ENCODE measurements at places on chromosomes 1 and 21. TPM values are rescaled to one million over a fixed set of nuclear protein-coding genes. Genes with fewer than 3 reads are reported as not detected.

FCGR3A gene
- 7.3 TPM for total RNA-seq

BNIPL gene
- total RNA-seq: 2.6 TPM

GRCh38 chr21:37415939-37416338, 49.4 kb downstream of the DYRK1A start:
- H3K4me3 ChIP-seq: no peak overlapping the region
- DNase-seq: no peak
- no peaks in the 10 kb centered on the region for H3K27me3 ChIP-seq
- H3K36me3 ChIP-seq: no peaks in the 10 kb centered on the region
- H3K27ac ChIP-seq: peak overlapping the region; percentile 24
- peaks cover 24% of the 10 kb centered on the region for H3K4me1 ChIP-seq

FAM78B gene
- 0.43 TPM for total RNA-seq

SPRR3 gene
- not detected for total RNA-seq

DNA sequence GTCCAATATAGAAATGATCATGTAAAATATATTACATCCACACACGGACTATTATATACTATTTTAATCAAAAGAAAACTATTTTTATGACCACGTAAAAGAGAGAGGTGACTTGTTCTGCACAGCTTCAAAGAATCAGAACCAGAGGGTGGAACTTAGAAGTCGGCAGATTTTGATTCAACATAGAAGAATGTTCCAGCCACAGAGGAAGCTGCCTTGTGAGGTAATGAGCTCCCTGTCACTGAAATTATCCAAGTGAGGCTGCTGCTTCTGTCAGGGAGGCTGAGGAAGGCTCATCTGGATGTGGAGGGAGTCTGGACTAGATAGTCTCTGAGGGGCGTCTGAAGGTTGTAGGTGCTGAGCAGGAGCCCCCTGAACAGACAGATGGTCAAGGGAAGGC, 2.7 kb downstream of the PLEKHA6 start:
- H3K27ac ChIP-seq: no peak overlapping the region
- DNase-seq: no peak
- no peak overlapping the region for H3K4me3 ChIP-seq
- H3K4me1 ChIP-seq: no peaks in the 10 kb centered on the region
- H3K36me3 ChIP-seq: no peaks in the 10 kb centered on the region
- H3K27me3 ChIP-seq: peaks cover 36% of the 10 kb centered on the region

DNA sequence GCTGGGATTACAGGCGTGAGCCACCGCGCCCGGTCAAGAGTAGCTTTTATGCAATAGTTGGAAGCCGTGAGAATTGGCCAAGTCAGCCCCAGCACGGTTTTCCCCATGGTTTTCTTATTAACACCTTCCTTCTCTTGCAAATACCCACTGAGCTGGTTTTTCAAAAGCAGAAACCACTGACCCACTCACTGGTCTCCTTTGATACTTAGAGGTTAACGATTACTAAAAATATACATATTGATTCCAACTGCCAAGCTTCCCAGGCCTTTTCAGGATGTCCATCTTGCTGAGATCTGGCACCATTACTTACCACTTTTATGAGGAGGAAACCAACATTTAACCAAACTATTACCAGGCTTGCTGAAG, 25.9 kb upstream of the TARDBP start:
- H3K4me1 ChIP-seq: no peaks in the 10 kb centered on the region
- no peak overlapping the region for H3K27ac ChIP-seq
- H3K36me3 ChIP-seq: no peaks in the 10 kb centered on the region
- peaks cover 11% of the 10 kb centered on the region for H3K27me3 ChIP-seq

- no peaks in the 10 kb centered on the region for H3K27me3 ChIP-seq
- no peak overlapping the region for H3K27ac ChIP-seq
- no peak overlapping the region for H3K4me3 ChIP-seq
- peaks cover 4% of the 10 kb centered on the region for H3K36me3 ChIP-seq
- DNase-seq: no peak
- peaks cover 17% of the 10 kb centered on the region for H3K4me1 ChIP-seq
These were observed 139.8 kb downstream of the AK5 start for GRCh38 chr1:77421504-77422233.

DNA sequence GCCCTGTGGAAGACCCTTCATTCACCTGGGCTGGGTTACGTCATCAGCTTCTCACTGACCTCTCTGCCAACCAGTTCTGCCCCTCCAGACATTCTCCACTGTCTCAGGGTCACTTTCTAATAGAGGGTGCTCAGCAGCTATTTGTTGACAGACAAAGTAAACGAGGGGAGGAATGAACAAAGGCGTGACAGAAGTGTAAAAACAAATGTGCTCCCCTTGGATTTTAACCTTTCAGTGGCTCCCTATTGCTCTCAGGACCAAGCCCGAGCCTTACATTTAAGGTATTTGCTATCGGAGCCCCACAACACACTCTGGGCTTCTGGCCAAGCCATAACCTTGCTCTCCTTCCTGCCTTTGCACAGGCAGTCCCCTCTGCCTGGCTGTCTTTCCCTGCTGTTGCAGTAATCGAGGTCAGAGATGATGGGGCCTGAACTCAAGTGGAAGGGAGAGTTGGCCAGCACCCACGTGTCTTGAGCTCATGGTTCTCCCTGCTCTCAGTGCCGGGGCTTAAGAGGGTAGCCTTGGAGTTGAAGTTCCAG, 9.3 kb upstream of the MARCKSL1 start:
- peak; percentile 42 for DNase-seq
- H3K27me3 ChIP-seq: peaks cover 3% of the 10 kb centered on the region
- H3K36me3 ChIP-seq: no peaks in the 10 kb centered on the region
- peaks cover 2% of the 10 kb centered on the region for H3K4me1 ChIP-seq
- no peak overlapping the region for H3K4me3 ChIP-seq
- no peak overlapping the region for H3K27ac ChIP-seq

DNA sequence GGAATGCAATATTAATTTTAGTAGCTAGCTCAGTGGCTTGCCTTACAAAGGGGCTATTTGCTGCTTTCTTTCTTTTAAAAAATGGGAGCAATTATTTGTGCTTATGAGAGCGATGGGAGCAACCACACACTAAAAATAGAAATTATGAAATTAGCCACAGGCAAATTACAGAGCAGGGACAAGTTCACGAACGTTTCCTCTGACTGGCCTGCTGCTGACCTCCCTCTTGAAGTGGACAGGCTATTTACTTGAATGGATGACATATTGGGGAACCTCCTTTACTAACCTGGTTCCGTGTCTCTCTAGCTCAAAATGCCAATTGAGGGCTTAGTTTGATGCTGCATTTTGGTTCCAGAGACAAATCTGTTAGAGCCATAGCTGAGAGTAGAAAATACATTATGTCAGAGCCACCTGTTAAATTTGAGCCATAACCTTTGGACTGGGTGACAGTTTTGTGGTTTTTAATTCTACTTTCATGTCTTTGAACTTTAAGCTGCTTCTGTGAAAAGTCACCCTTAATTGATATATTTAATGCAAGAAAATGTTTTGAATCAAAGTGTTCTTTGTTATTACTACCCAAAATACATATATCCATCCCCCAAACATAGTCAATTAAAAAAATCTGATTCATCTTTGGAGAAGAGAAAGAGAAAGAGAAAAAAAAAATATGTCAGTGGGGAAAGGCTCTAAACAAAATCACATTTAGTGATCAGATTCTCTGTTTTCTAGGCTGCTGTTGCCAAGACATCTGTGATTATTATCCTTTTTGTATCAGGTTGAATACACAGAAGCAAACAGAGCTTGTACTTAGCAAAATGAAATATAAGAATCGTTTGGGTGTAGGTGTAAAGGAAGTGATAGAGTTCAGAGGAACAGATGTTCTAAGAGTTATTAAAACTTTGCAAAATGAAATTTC, 351.9 kb downstream of the ADGRL2 start:
- H3K27me3 ChIP-seq: no peaks in the 10 kb centered on the region
- no peak overlapping the region for H3K27ac ChIP-seq
- no peaks in the 10 kb centered on the region for H3K36me3 ChIP-seq
- no peak overlapping the region for H3K4me3 ChIP-seq
- H3K4me1 ChIP-seq: peaks cover 10% of the 10 kb centered on the region
- DNase-seq: no peak

GRCh38 chr1:169696273-169697100, 14.9 kb downstream of the SELL start:
- peaks cover 39% of the 10 kb centered on the region for H3K36me3 ChIP-seq
- peaks cover 87% of the 10 kb centered on the region for H3K4me1 ChIP-seq

GRCh38 chr1:219365451-219365850, 191.8 kb downstream of the LYPLAL1 start:
- DNase-seq: no peak
- H3K4me1 ChIP-seq: no peaks in the 10 kb centered on the region
- H3K4me3 ChIP-seq: no peak overlapping the region

DNA sequence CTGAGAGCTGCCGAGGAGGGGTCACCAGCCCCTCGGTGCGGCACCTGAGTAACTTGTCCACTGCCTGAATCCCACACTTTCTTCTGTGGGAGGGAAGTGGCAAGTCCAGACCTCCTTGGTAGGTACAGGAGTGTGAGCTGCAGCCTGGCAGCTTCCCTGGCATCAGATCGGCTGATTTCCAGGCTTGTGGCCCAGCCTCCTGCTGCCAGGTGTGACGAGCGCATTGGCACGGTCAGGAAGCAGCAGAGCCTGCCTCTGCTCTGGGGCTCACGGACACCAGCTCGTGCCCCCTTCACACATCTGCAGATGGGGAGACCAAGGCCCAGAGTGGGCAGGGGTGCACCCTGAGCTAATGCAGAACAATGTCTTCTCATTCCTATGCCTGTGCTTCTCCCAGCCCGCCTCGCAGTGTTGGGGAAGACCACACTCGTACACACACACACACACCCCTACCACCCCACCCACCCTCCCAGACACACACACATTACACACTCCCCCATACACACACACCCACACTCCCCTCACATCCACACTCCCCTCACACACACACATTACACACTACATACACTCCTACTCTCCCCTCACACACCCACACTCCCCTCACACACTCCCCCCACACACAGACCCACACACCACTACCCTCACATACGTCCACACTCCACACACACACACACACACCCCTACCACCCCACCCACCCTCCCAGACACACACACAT, 33.1 kb upstream of the SELENON start:
- no peak overlapping the region for H3K4me3 ChIP-seq
- H3K4me1 ChIP-seq: peaks cover 54% of the 10 kb centered on the region
- peak overlapping the region; percentile 31 for H3K27ac ChIP-seq
- peak; percentile 14 for DNase-seq

GRCh38 chr1:34131396-34132160, 33.5 kb downstream of the CSMD2 start:
- no peak overlapping the region for H3K4me3 ChIP-seq
- DNase-seq: no peak
- H3K4me1 ChIP-seq: no peaks in the 10 kb centered on the region
- H3K27me3 ChIP-seq: no peaks in the 10 kb centered on the region
- no peaks in the 10 kb centered on the region for H3K36me3 ChIP-seq

GRCh38 chr1:110067893-110068645, 2.4 kb downstream of the ALX3 start:
- DNase-seq: no peak
- peaks cover 11% of the 10 kb centered on the region for H3K27me3 ChIP-seq
- H3K36me3 ChIP-seq: no peaks in the 10 kb centered on the region
- H3K4me3 ChIP-seq: peak overlapping the region; percentile 45

GRCh38 chr1:149934356-149934755, 2.3 kb downstream of the MTMR11 start:
- H3K27me3 ChIP-seq: no peaks in the 10 kb centered on the region
- H3K4me1 ChIP-seq: peaks cover 6% of the 10 kb centered on the region
- no peak overlapping the region for H3K27ac ChIP-seq
- no peaks in the 10 kb centered on the region for H3K36me3 ChIP-seq
- no peak for DNase-seq

DNA sequence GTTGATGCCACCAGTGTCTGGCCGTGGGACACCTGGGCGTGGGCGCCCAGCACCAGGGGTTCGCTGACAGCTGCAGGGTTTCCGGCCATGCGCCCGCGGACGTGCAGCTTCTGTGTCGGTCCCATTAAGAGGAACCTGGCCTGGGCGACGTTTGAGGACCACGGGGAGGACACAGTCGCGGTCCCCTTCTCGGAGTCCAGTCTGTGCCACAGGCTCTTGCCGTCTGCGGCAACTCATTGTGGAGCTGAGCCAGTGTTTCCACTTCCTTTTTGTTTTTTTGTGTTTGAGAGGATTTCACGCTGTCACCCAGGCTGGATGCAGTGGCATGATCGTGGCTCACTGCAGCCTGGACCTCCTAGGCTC, 1.6 kb upstream of the C1orf159 start:
- no peak for DNase-seq
- no peaks in the 10 kb centered on the region for H3K36me3 ChIP-seq
- no peak overlapping the region for H3K4me3 ChIP-seq

- peaks cover 5% of the 10 kb centered on the region for H3K36me3 ChIP-seq
- no peaks in the 10 kb centered on the region for H3K27me3 ChIP-seq
- DNase-seq: no peak
- no peak overlapping the region for H3K4me3 ChIP-seq
These were observed 16.6 kb downstream of the STX12 start for GRCh38 chr1:27789540-27790041.

DNA sequence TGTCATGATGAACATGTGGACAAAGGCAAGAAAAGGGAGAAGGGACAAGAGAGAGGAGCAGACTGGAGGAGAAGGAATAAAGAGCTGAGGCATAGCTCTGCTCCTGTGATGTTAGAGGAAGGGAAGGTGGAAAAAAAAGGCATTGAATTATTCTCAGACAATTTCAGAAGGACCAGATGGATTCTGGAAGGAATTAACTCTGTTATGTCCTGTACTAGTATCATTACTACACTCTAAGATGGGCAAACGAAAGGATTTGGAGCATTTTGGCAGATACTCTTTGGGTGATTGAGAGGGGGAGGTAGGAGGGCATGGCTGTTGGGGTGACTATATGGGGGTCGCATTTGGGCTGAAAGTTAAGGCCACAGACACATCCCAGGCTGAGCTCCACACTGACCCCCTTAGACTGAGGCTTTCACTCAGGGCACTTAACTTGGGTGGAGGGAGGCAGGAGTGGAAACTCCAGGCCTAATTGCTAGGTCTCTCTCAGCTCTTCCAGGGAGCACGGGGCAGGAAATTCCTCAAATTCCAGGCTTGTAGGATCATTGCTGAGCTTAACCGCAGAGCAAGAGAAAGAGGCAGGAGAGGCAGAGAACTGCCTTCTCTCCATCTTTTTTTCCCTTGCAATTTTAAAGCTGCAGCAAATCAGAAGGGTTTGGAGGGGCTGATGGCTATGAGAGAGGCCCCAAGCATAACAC, 25.9 kb downstream of the KIRREL1 start:
- DNase-seq: no peak
- peaks cover 12% of the 10 kb centered on the region for H3K27me3 ChIP-seq
- H3K4me1 ChIP-seq: no peaks in the 10 kb centered on the region
- H3K4me3 ChIP-seq: no peak overlapping the region
- H3K36me3 ChIP-seq: no peaks in the 10 kb centered on the region
